ENCODE measurements at places on chromosomes 2 and 18. TPM values are rescaled to one million over a fixed set of nuclear protein-coding genes. Genes with fewer than 3 reads are reported as not detected.

GRCh38 chr2:128765811-128766210, 447.1 kb upstream of the HS6ST1 start:
- DNase-seq = no peak

GRCh38 chr2:47519147-47519537, 116.2 kb downstream of the MSH2 start:
- DNase-seq = no peak

DNA sequence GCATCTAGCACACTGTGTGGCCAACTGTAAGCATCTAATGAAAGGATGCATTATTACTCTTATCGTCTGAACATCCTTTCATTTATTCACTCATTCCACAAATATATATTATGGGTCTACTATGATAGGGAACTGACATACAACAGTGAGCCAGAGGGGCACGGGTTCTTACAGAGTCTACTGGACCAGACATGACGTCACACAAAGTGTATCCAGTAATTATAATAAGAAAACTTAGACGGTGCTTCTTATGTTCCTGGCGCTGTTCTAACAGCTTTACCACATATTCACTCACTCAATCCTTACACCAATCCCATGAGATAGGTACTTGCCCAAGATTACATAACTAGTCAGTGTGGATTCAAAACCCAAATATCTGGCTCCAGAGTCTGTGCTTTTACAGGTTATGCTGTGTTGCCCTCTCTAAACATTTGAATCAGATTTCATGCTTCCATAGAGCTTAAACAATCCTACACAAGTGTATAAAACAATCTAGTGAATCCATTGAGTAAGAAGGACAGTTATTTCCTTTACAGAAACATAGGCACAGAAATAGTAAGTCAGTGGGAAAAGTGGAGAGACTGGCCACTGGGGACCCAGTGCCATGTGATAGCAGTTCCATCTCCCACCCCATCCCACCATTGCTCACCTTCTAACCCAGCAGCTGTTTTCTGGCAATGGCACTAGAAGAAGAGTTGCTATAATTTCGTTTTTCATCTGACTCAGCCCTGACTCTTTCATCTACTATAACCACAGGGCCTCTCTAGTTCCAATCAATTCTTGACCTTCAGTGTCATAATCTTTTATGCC, 24.2 kb upstream of the ARL5A start:
- DNase-seq = no peak

DNA sequence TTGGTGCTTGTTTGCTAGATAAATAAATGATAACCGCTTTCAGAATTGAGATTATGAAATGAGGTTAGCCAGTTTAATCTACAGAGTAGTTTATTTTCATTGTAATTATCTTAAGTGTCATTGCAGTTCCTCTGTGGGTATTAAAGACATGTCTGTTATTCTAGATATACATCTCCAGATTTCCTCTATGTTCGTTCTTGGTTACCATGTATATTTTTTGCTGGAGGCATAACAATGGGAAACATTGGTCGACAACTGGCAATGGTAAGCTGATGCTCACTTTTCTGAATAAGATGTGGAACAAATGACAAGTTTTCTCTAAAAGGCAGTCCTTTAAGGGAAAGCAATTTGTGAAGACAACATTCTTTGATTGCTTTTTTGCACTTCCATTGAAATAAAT, 18.7 kb downstream of the INSIG2 start:
- no peak for DNase-seq

- no peak for DNase-seq
Measured at GRCh38 chr2:20676353-20677215, 9.6 kb downstream of the GDF7 start.

DNA sequence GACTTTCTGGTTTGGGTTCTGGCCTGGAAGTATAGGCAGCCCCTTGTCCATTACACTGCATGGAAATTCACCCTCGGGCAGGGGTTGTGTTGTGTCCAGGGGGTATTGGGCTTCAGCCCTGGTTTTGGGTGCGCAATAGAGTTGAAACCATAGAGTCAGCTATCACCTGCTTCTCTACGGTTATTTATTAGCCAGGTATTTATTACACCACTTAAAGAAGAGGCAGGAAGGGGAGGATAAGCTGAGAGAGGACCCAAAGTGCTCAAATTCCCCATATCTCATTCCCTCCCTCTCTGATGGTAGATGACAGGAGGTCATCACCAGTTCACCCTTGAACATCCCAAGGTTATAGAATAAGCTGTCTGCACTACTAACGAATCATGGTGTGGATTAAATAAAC, 133.4 kb downstream of the HRH4 start:
- no peak for DNase-seq

The SCYGR4 gene
- not detected for total RNA-seq

The GATA6 gene
- not detected for total RNA-seq
